Ecto neural progenitor cell (in vitro differentiated cells): ENCODE measurements at places on chromosomes 2 and 18.

- DNase-seq: peak; percentile 88
Measured at GRCh38 chr2:68751397-68752339, 17.1 kb downstream of the ARHGAP25 start.

- DNase-seq: no peak
Measured at GRCh38 chr2:62348700-62349099, 152.8 kb downstream of the B3GNT2 start.

DNA sequence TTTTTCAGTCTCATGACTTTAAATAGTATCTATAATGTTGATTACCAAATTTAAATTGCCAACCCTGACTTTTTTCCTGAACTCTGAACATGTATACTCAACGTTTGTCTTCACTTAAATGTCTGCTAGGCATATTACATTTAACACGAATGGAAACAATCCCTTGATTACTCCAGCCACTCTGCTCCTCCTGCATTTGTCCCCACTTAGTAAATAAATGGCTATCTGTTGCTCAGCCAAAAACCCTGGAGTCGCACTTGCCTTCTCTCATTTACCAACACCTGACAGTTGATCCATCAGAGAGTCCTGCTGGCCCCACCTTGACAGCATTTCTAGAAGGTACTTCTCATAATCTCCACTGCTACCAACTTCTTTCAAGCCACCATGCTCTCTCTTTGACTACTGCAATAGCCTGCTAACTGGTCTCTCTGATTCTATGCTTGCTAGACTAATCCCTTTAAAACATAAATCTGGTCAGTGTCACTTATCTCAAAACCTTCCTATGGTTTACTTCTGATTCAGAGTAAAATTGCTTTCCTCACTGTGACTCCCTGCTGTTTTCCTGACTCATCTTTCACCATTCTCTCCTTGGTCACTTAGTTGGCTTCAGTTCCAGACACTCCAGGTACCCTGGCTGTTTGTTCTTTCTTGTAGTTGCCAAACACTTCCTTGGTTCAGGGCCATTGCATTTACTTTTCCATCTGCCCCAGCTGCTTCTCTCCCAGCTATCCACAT is 31.9 kb downstream of the SPAG16 start:
- DNase-seq: no peak

DNA sequence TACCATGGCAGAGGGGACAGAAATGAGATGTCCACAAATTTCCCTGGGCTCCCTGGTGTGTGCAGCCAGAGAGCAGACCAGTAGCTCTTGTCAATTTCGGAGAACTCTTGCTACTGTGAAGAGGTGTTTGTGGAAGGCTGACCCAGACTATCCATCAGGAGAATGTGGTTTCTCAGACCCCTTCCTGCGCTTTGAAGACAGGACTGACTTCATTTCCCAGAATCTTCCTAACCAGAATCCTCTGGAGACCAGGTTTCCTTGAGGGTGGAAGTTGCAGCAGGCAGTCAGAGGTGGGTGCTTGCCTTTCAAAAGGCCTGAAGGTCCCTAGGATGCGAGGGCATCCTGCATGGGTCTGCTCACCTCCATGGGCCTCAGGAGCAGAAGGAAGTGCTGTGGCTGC is 121.9 kb downstream of the LAMA3 start:
- no peak for DNase-seq

- no peak for DNase-seq
Measured at GRCh38 chr2:15582710-15583357, 8.8 kb upstream of the DDX1 start.

DNA sequence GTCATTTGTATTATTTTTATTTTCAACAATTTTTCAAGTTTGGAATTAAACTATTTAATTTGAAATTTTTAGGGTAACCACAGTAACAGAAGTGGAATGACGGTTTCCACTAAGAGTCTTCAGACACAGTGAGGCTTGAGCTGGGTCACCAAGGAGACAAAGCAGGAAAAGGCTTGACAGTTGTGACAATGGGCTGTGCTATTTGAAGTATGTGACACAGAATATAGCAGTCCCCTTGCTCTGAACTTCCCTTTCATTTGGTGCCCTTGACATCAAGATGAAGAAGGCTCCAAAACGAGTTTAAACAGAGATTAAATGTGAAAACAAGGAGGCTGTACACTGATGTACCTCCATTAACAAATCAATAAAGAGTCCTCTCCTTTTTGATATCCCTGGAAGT is 265.4 kb upstream of the DLGAP1 start:
- no peak for DNase-seq

- no peak for DNase-seq
Measured at GRCh38 chr2:167510071-167510759, 621.9 kb downstream of the XIRP2 start.
